Stimulated activated CD4-positive, alpha-beta T cell treated with anti-CD3 and anti-CD28 coated beads, Interleukin-1b, Interleukin-23, amount 100 ng/mL, for 24 hours (primary cell): ENCODE measurements at places on chromosomes 7 and 10.

- DNase-seq, result no peak
Measured at GRCh38 chr7:29859524-29860185, 53.3 kb downstream of the WIPF3 start.

- no peak for DNase-seq
Measured at GRCh38 chr7:106278695-106279094, 6.1 kb downstream of the NAMPT start.

DNA sequence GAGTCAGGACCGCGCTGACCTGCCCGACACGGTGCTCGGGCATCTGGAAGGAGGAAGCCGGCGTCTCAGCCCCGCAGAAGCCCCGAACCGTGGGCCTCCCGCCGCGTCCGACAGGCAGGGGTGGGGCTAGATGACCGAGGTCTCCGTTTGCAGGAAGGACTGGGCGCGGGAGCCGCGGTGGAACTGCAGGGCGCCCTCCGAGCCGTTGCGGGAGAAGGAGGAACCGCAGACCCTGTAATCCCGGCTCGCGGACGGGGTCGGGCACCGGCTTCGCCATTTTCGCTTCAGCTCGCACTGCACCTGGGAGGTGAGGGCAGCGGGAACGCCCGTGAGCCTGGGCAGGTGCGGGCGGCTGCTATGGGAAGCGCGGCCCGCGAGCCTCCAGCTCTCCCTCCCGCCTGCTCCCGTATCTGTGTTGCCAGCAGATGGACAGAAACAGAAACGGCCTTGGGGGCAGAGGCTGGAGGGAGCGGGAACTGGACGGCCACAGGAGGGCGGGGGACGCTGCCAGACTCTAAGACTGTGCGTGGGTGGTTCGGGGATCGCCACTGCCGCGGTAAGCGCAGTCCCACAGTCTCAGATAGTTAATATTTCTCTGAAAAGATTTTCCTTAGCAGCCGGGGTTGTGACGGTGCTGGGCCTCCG is 114.1 kb downstream of the VIPR2 start:
- DNase-seq, result no peak

- no peak for DNase-seq
Measured at GRCh38 chr7:155731380-155731779, 80.9 kb downstream of the SHH start.
